ENCODE measurements at places on chromosomes 6 and 20.
A peak's percentile ranks its signal among the peaks of the same experiment; 100 is the strongest.

- no peak for DNase-seq
Observed at GRCh38 chr20:48126227-48126740, 341.0 kb upstream of the SULF2 start.

- no peak for DNase-seq
Observed at GRCh38 chr6:119672725-119673124, 323.2 kb upstream of the MAN1A1 start.

- no peak for DNase-seq
Observed at GRCh38 chr6:9564021-9564420, 850.9 kb downstream of the TFAP2A start.

DNA sequence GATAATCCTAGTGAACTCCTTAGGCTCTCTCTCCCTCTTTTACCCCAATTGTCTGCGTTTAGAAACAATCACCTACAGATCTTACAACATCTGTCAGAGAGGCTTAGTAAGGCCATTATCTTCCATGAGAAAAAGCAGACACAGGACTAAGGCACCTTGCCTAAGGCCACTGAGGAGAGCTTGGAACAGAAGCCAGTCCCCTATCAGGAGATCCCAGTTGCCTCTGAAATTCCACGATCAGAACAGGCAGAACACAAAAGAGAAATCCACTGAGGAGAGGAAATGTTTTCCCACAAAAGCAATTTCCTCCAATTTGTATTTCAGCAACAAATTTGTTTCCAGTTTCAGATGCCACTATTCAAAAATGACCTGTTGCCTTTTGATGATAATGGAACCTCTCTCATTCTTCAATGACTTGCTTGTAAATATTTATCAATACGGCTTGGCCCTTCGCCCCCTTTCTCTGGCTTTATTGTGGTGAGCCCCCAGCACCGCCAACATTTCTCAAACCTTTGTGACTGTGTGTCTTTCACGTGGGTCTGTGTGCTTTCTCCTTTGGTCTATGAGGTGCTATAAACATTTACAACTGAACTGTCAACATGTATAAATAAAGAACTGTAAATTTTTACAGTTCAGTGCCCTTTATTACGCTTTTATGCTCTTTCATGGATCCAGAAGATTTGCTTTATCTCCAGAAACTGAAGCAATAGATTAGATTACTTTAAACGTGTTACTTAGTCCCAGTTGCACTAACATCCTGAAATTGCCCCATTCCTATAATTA, 187.8 kb upstream of the PHACTR1 start:
- no peak for DNase-seq

DNA sequence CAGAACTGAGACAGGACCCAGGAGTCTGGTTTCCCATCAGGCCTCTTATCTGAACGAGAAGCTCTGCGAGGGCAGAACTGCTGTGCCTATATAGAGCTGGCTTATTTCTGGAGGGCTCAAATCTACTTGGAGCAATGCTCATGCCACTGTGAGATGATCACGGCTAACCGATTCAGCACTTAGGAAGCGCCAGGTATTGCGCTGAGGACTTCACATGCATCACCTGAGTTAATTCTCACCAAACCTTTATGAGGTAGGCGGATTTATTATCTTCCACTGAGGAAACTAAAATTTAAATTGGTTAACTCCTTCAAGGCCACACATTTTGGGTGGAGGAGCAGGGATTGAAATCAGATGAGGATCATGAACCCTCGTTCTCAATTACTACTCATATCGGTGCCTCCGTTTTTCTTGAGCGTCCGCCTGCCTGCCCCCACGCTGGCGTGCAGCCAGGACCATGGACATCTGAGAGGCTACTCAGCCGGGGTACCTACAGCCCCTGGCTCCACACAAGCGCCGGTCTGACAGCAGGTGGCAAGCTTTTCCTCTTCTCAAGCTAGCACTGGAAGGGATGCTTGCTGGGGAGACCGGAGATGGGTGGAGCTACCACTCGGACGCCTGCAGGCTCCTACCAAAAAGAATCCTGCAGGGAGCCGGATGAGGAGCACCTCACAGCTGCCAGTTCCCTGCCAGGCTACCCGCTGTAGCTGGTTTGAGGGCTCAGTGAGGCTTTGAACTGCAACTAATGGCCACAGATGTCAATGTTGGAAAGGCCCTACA, 1.0 kb upstream of the PCIF1 start:
- DNase-seq, result peak; percentile 87

DNA sequence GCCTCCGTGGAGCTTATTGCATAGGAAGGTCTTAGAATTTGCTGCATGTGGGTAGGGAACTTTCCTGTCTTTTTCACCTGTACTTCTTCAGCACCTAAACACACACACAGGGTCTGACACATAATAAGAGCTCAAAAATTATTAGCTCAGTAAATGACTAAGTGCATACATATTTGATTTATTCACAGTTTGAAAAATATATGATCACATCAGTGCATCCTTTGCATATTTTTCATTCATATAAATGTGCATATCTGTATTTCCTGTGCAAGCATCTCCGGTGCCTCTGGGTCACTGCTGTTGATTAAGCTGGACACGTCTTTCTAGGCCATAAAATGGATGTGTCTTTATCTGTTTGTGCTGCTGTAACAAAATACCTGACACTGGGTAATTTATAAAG, 234.7 kb downstream of the UST start:
- DNase-seq, result no peak

GRCh38 chr20:44198872-44199271, 11.7 kb downstream of the OSER1 start:
- DNase-seq, result no peak
